ENCODE measurements at places on chromosomes 7 and 10. TPM values are rescaled to one million over a fixed set of nuclear protein-coding genes. Genes with fewer than 3 reads are reported as not detected.

CNTNAP2 gene
- total RNA-seq: not detected

SIRT1 gene
- 11.6 TPM for total RNA-seq

CHN2 gene
- total RNA-seq: 4.2 TPM

FAM24B gene
- total RNA-seq: 4.4 TPM

CPA2 gene
- total RNA-seq: not detected
